ENCODE measurements at places on chromosomes 4 and X.

GRCh38 chr4:52235552-52236201, 184.6 kb downstream of the SPATA18 start:
- no peak for DNase-seq

GRCh38 chr4:60657807-60658206, 542.3 kb upstream of the ADGRL3 start:
- no peak for DNase-seq

GRCh38 chr4:21765810-21766407, 182.7 kb downstream of the KCNIP4 start:
- DNase-seq, result peak; percentile 14

GRCh38 chrX:27444093-27444908, 18.8 kb downstream of the PPP4R3C start:
- no peak for DNase-seq

DNA sequence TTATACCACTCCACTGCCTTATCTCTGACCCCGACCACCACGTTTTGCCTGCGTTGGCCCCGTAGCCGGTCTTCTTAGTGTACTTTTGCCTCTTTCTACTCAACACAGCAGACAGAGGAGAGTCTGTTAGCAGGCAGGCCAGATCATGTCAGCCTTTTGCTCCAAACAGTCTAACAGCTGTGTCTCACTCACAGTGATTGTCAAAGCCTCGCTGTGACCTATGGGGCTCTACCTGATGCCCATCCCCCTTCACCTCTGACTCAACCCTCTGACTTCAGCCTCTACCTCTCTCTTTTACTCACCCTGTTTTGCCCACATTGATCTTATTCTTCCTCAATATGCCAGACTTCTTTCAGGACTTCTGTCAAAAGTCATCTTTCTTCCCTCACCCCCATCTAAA, 127.1 kb downstream of the TRIML1 start:
- DNase-seq, result no peak

- DNase-seq, result no peak
These were observed 11.9 kb upstream of the DCAF4L1 start for GRCh38 chr4:41969671-41970070.

- no peak for DNase-seq
These were observed 22.1 kb downstream of the LUZP4 start for GRCh38 chrX:115311601-115312001.
